ENCODE measurements at places on chromosomes 5 and 9.
A peak's percentile ranks its signal among the peaks of the same experiment; 100 is the strongest.

GRCh38 chr5:111859533-111860270, 102.7 kb upstream of the NREP start:
- DNase-seq, result peak; percentile 96

DNA sequence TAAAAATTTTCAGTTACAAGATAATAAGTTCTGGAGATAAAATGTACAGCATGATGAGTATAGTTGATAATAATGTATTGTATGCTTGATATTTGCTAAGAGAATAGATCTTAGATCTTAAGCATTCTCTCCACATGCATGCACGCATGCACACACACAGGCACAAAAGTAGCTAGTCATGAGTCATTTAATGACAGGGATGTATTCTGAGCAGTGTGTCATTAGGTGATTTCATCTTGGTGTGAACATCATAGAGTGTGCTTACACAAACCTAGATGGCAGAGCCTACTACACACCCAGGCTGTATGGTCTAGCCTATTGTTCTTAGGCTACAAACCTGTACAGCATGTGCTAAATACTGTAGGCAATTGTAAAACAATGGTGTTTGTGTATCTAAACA, 124.2 kb downstream of the PTTG1 start:
- DNase-seq, result no peak

- peak; percentile 100 for DNase-seq
These were observed 478.2 kb upstream of the TNC start for GRCh38 chr9:115596021-115596745.

- no peak for DNase-seq
These were observed 12.2 kb downstream of the EGFL7 start for GRCh38 chr9:136674786-136675349.

GRCh38 chr5:40499007-40499406, 180.7 kb upstream of the PTGER4 start:
- DNase-seq, result no peak

- DNase-seq, result no peak
These were observed 31.3 kb upstream of the SH3PXD2B start for GRCh38 chr5:172485511-172486202.

- DNase-seq, result no peak
These were observed 99.1 kb upstream of the RUFY1 start for GRCh38 chr5:179451114-179451827.

GRCh38 chr5:129204525-129204924, 110.0 kb downstream of the ISOC1 start:
- DNase-seq, result no peak

GRCh38 chr5:171599957-171600612, 180.6 kb downstream of the FGF18 start:
- DNase-seq, result no peak

DNA sequence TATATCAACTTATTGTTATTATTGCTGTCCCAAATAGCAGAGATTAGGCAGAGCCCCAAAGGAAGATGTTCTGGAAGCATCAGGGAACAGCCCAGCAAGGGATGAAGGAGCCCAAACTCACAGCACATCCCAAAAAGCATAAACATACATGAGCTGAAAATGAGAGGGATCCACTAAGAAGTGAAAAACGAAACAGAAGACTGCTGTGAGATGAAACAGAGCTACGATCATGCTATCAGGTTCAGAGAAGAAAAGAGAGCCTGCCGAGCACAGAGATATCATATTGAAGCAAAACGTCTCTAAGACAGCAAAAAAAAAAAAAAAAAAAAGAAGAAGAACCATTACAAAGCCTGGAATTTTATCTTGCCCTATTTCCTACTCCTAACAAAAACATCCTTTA, 127.3 kb downstream of the ZNF608 start:
- DNase-seq, result no peak

DNA sequence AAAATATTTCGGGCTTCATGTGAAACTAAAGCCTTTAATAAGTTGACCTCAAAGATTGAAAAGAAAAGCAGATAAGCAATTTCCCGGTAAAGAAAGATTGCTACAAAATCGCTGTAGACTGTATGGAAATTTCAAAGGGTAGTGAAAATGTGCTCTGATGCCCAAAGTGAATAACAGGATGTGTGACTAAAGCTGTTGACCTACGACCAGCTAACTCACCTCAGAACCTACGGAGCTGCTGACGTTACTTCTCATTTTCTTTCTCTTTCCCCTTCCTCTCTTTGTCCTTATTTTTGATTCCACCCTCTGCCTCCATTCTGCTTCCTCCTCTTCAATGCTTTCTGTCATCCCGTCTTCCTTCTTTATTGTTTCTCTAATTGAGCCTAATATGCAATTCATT, 103.2 kb downstream of the PDE4D start:
- peak; percentile 77 for DNase-seq

DNA sequence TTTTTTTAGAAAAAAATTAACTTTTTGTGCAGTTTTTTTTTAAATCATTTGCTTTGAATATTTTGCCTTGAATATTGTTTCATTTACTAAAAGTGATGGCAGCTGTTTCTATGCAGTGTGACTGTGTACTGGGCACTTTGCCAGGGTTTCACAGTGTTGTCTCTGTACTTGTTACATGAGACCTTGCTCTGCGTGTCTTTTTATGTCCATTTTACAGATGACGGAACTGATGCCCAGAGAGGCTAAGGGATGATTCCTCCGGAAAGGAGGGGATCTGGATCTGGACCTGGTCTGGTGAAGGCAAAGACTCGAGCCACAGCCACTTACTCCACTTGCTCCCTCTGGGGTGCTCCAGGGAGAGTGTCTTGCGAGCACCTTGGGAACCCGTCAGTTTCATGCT, 124.8 kb upstream of the PTCH1 start:
- DNase-seq, result peak; percentile 17

DNA sequence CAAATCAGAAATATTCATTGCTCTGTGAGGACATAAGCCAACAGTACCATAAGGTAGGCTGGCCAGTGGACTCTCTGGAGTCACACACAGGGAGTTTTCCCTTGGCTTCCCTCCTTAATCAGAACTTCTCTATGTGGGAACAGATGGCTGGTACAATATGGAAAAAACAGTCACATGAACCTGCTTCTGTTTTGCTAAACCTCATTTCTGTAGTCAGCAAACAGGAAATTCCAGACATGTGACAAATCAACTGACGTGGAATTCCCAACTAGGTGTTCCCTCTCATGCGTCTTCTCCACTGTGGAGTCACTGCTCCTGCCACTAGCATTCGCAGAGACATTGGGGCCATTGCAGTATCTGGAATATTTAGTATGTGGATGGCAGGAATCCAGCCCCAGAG, 617.6 kb downstream of the KIF4B start:
- no peak for DNase-seq

- DNase-seq, result no peak
These were observed 18.1 kb downstream of the LRRC70 start for GRCh38 chr5:62596691-62597090.

DNA sequence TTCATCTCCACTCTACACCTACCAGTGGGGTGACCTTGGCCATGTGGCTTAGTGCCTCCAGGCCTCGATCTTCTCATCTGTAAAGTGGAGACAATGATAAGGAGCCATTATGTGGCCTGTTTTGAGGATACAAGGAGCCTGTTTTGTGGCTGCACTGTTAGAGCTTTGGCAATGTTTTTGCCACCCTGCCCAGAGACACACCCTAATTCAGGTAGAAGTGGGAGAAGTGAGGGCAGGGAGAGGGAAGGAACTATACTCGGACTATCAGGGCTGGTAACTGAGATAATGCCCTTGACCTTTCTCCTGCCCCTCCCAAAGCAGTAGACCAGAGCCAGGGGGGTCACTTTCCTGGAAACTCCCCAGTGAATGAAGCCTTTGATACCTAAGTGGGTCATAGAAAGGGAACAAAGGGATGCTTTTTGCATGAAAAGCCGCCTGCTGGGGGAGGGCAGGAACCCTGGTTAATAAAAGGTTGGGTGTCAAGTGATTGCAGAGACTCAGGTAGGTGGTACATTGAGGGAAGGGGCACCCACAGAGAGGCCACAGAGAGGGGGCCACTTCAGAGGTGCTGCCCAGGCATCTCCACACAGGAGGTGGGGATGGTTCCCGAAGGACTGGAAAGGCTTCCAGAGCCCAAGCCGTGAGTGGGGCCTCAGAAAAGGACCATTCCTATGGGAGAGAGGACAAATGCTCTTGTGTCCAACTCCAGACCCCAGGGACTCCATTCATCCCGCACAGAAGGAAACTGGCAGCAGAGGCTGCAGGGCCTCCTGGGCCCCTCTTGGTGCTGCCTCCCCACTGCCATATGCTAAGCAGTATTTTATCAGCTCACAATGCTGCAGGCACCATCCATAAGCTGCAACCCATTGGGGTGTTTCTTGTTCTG, 42.3 kb upstream of the VDAC1 start:
- no peak for DNase-seq

DNA sequence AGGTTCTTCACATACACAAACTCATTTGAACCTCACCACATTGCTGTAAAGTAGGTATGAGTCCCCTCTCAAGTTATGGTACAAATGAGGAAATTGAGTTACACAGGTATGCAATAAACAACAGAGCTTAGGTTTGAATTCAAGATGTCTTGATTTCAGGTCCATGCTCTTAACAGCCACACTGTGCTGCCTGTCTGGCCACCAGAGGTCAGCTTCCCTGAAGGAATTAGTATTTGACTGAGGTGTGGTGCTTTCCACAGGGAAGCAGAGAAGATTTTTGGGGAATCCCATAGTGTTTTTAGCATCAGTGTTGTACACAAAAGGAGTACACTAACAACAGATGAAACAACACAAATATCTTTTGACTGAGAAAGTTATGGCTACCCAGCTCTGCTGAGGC, 94.4 kb upstream of the ITGA1 start:
- peak; percentile 66 for DNase-seq

- DNase-seq, result no peak
These were observed 4.5 kb upstream of the TLE1 start for GRCh38 chr9:81693671-81694378.

- no peak for DNase-seq
These were observed 483.7 kb downstream of the BNC2 start for GRCh38 chr9:16386827-16387077.

DNA sequence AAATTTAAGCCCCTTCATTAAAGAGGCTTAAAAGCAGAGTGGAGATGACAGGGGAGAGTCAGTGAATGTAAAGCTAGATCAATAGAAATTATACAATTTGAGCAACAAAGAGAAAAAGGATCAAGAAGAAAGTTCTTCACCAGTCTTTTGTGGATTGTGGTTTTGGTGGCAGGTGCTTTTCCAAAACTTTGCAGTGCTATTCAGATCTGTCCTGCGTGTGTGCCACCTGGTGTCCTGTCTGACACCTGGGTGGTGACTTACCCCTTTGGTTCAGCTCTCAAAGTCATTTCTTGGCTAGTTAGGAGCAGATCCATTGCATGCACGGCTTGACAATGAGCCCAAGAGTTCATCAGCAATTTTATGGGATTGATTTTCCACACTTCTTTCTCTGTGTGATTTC, 69.4 kb downstream of the SREK1 start:
- no peak for DNase-seq

- peak; percentile 83 for DNase-seq
These were observed 4.5 kb downstream of the ROR2 start for GRCh38 chr9:91945277-91946085.

GRCh38 chr5:103598997-103599566, 36.5 kb upstream of the NUDT12 start:
- no peak for DNase-seq

DNA sequence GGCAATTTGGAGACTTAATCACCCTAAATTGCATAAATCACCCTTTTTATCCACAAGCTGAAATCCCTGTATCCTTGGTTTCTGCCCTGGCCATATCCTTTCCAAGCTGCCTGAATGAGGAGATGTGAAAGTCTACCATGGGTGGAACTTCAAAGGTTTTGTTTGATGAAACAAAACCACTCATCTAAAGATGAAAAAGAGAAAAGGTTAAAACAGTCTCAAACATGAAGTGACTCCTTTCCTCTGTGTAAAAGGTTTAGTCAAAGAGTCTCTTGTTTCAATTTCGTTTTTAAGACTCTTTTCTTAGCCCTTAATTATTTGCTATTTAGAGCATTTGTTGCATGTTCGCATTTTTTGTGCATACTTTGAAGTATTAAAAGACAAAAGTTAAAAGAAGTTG, 11.2 kb downstream of the SLC45A2 start:
- no peak for DNase-seq

DNA sequence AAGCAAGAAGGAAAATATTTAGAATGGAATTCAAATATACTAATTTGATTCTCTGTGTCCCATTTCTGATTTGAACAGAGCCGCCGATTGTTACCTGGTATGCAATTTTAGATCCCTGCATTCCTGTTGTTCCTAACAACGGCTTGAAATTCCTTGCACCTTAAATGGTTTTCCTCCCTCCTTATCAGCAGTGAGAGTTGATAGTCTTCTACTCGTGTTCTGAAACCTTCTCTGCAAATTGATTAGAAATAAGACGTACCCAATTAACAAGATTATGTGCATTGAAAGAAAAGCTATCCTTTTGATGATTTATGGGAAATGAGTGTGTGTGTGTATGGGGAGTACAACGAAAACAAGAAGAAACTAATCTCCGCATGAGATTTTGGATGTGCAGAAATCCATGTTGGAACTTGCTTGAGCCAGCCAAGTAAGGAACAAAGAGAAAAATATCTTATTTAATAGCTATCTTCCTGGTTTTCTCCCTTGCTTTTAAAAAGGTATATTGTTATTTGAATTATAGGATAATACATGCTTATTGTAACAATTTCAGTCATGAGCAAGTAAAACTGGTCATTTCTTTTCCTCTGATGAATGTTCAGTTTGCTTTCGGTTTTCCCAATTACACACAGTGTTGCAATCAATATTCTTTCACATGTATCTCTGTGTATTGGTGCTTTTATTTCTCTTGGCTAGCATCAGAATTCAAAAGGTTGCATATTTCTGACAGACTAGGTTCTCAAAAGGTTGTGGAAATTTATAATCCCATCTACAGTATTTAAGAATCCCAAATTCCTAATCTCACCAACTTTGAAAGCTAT, 211.1 kb upstream of the ACTBL2 start:
- peak; percentile 60 for DNase-seq

GRCh38 chr5:169280286-169280685, 20.7 kb downstream of the SLIT3 start:
- DNase-seq, result no peak

DNA sequence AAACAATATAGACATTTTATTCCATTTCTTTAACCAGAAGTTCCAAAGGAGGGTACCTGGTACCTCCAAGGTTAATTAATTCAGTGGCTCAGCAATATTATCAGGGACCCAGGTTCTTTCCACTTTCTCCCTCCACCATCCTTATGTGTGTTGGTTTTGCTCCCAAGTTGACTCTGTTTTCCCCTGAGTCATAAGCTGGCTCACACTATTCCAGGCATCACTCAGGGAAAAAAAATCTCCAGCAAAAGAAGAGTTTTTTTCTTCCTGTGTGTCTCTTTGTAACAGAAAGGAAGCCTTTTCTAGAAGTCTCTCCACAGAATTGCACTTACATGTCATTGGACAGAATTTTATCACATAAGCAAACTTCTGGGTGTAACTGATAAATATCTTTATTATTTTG, 31.2 kb upstream of the GALNT10 start:
- DNase-seq, result peak; percentile 13

DNA sequence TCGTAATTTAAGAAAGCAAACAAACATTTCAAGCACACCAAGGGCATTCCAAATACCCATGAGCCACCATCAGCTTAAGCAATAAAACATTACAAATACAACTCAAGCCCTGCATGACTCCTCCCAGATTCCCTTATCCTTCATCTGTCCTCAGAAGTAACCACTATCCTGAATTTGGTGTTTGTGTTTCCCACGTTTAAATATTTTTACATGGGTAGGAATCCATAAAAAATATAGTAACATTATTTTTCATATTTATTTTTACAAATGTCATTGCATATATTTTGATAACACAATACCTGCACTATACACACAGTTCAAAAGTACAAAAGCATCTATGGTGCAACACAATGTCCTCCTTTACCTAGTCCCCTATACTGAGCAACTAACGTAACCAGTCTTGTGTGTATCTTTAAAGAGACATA, 6.4 kb downstream of the PRKAA1 start:
- DNase-seq, result peak; percentile 29

Data from choroid plexus epithelial cell (primary cell).